ENCODE measurements at places on chromosomes 5 and 9.

DNA sequence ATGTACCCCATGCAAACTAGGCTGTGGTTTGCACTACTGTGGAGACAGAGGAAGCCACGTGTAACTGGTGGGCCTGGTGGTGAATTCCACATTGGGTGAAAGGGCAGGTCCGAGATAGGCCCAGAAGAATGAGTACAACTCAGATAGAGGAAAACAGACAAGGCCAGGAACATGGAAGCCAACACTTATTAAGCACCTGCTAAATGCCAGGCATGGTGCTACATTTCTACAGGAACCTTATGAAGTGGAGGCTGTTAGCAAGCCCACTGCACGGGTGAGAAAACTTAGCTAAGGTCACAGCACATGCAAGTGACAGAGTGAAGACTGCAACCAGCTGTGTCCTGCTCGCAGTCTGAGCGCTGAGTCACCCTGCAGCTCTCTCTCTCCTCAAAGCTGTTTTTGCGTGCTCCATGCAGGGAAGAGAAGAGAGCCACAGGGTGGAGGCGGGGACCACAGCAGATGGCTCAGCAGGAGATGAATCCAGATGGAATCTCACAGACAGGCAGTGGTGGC is 65.5 kb upstream of the SPTLC1 start:
- DNase-seq, result no peak

GRCh38 chr5:95153511-95153910 is 131.4 kb downstream of the MCTP1 start:
- no peak for DNase-seq

GRCh38 chr9:32344551-32345182 is 39.8 kb upstream of the ACO1 start:
- no peak for DNase-seq

- no peak for DNase-seq
Measured at GRCh38 chr5:86869268-86869667, 251.5 kb downstream of the COX7C start.

- no peak for DNase-seq
Measured at GRCh38 chr9:127595611-127596010, 16.5 kb upstream of the STXBP1 start.

DNA sequence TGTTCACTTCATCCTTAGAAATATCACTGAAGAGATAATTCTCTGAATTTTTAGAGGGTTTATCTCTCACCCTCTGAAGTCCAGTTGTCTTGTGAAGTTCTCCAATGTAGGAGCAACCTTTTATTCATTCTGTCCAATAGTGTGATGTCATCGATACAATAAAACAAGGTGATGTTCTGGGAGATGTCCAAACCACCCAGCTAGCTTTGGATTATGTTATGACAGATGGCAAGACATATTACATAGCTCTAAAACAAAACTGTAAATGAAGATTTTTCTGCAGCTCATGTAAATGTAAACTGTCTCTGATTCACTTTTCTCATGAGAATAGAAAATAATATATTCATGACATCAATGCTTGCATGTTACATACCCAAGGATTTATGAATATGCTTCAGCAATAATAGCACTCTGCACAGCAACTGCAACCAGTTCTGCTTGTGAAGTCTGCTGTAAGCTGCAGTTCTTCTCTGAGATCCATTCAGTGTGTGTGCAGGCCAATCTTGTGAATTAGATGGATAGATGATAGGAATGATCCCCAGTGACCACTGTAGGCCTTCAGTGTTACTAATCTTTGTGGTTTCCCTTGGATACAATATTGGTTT is 172.6 kb upstream of the CDH12 start:
- no peak for DNase-seq

GRCh38 chr9:27468462-27469110 is 55.5 kb upstream of the IFNK start:
- DNase-seq, result no peak

GRCh38 chr5:9365512-9365911 is 180.4 kb downstream of the SEMA5A start:
- no peak for DNase-seq

GRCh38 chr9:126448865-126449577 is 122.4 kb downstream of the MVB12B start:
- no peak for DNase-seq

- DNase-seq, result no peak
Measured at GRCh38 chr9:131835151-131835910, 95.5 kb upstream of the RAPGEF1 start.

DNA sequence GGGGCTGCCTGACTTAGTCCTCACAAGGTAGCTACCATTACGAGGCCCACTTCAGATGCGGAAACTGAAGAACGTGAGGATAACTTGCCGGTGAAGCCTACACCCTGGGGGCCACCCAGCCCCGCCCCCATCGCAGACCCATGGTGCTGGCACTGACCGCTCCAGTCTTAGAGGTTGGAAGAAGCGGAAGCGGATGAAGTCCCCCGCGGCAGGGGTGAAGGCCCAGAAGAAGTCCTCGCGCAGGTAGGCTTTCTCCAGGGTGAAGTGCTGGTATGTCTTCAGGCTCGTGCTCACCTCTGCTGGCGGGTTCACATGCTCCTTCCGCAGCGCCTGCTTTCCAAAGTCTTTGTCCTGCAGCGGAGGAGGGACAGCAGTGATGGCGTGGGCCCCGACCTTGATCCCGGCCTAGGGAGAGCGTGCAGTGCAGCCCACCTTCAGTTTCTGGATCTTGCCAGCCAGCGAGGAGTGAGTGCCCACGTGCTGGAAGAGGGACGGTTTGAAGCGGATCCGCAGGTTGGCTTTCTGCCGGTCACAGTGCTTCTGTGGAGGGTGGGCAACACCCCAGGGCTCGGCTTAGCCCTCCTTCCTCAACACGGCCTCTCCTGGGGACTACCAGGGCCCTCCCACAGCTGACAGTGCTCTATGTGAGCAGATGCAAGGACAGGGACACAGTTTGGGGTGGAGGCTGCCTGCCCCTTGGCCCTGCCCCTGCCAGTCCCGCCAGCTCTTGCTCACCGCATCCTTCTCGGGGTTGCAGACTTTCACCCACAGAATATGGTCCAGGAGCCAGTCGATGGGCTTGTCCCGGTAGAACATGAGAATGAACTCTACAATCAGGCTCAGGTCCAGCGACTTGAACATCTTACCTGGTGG is 5.2 kb downstream of the LTC4S start:
- no peak for DNase-seq

- peak; percentile 60 for DNase-seq
Measured at GRCh38 chr5:139392678-139393496, 2.0 kb downstream of the PROB1 start.

- DNase-seq, result no peak
Measured at GRCh38 chr5:68482199-68482598, 266.6 kb downstream of the PIK3R1 start.

DNA sequence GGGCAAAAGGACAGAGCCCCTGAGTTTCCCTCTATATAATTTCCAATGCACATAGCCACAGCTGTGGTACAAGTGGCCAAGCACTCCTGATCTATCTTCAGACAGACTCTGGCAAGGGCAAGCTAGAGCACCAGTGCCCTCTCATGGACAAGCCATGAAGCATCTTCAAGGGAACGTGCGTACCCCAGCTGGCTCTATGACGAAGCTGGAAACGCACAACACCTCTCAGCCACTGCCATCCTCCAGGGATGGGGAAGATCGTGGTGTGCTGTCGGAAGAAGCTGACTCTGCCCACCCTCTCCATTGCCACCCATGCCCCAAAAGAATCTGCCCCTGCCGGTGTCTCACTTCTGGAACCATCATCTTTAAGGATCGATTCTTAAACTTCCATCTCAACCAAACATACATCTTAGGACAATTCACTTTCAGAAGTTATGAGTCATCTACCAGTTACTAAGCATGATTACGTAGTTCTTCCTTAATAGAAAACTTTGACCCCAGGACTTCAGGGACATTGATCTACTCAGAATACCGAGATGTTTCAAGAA is 482.9 kb downstream of the AGTPBP1 start:
- no peak for DNase-seq

- no peak for DNase-seq
Measured at GRCh38 chr9:118263949-118264348, 559.7 kb downstream of the TLR4 start.

GRCh38 chr5:66892716-66893115 is 296.5 kb downstream of the MAST4 start:
- DNase-seq, result no peak

DNA sequence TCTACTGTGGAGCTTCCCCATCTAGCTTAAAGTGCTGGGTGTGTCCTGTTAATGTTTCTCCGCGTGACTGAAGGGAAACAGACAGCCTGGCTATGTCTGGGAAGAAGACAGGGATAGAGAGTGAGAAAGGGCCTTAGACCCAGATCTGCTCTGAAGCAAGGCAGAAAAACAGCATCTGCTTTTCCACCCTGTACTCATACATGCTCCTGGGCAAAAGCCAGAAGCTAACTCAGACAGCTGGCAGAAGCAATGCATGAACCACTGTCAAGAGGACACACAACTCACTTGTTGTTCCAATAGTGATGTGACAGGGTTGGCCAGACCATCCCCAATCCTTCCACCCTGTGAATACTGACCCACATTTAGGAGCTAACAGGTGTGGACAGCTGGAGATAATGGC is 63.3 kb downstream of the DPYSL3 start:
- DNase-seq, result no peak

- DNase-seq, result no peak
Measured at GRCh38 chr5:133780619-133781280, 168.4 kb upstream of the FSTL4 start.

DNA sequence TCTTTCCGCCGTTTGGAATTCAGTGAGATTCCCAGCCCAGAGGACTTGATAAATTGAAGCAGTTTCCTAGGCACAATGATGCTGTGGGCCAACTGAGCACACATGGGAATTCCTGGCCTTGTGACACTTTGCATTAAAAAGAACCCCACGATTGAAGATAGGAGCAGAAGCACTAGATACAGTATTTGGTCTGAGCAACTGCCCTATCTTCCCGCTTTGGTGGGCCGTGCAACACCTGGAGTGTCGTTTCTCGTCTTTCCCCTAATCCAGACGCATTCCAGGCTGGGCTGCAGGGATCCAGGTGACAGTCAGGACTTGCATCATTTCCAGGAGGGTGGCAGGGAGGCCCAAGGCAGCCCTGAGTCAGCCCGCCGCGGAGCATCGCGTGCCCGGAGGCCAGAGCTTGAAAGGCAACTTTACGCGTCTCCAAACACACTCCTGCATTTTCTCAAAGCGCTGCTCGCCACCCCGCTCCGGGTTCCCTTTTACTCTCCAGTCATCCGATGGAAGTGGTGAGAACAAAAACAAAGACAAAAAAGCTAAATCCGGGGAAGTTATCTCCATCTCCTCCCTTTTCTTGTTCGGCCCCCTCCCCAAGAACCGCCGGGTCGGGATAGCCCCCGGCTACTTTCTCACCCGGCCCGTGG is 753 bp upstream of the STC2 start:
- no peak for DNase-seq

GRCh38 chr9:87148331-87149104 is 201.2 kb upstream of the GAS1 start:
- no peak for DNase-seq

GRCh38 chr5:141223112-141223783 is at the start of gene PCDHB14:
Gene PCDHB14, plus strand, starts transcription at chr5:141223343. Its CDS starts 163 bp downstream, at chr5:141223506.
- DNase-seq, result no peak

GRCh38 chr5:109006129-109006528 is 258.4 kb downstream of the FER start:
- no peak for DNase-seq

DNA sequence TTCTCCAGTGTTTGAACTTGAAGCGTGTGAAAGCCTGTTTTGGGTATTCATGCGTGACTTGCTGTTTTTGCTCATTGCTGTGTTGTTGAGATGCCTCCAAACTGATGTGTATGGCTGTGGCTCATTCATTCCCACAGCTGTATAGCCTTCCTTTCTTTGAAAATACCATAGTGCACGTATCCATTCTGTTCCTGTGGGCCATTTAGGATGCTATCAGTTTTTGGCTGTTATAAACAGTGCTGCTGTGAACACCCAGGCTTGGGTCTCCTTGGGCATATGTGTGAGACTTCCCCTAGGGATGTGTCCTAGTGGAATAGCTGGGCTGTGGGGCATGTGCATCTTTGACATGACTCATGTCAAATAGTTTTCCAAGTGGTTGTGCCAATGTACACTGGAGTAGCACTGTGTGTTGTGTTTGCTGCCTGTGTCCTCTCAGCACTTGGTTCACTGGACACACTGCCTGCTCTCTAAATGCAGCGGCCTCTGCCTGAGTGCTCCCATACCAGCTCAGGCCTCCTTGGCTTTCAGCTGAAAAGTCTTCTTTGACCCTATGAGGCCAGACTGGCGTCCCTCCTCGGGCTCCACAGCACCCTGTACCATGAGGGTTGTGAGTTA is 102.6 kb upstream of the TBC1D2 start:
- DNase-seq, result no peak

DNA sequence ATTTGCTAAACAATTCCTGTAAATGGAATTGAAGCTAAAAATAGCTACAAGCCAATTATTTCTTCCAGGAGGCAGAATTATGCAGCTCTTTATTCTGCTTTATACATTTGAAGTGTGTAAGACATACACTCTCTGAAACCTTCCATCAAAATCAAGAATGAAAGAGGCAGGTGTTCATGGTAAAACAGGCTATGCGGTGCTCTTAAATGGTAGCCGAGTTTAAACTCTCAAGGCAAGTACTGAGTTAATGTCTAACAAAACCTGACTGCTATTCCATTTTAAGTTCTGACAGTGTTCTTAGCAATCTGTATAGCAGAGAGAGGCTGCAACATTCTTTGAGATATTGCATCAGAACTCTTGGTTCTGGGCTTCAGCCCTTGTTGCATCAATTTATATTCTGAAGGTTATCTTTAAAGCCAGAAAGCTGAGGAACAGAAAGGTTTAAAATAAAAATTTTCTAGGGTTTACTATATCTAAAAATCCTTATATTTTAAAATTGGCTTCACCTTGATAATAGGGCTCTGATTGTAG is 248.3 kb upstream of the CCNG1 start:
- DNase-seq, result no peak

- DNase-seq, result no peak
Measured at GRCh38 chr5:52063186-52063585, 679.9 kb downstream of the ISL1 start.

GRCh38 chr5:34016222-34016621 is 8.4 kb upstream of the AMACR start:
- DNase-seq, result no peak

GRCh38 chr5:161167016-161167767 is 315.2 kb upstream of the ATP10B start:
- DNase-seq, result no peak

- DNase-seq, result peak; percentile 98
Measured at GRCh38 chr5:75336615-75337336, at the start of gene HMGCR. Gene HMGCR, plus strand, starts transcription at chr5:75337220. Its CDS starts 5,386 bp downstream, at chr5:75342606.

DNA sequence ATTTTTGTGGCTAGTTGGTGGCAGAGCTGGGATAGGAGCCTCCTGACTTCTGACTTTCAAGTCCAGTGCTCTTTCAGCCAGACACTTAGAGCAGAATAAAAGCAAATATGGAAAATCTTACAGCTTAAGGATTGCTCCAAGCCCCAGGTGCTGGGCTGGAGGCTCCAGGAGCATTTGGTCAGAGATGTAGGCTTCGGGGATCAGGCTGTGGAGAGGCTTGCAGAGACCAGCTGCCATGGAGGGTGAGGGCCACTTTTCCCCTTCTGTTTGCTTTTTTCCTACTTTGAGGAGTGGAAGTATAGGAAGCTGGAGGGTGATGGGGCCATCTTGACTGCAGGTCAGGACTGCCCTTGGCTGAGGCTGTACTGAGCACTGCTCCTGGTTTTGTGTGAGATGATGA is 58.9 kb downstream of the RGS3 start:
- no peak for DNase-seq

GRCh38 chr5:75335486-75335885 is 1.5 kb upstream of the HMGCR start:
- DNase-seq, result no peak
